ENCODE measurements at places on chromosomes 4 and X.

DNA sequence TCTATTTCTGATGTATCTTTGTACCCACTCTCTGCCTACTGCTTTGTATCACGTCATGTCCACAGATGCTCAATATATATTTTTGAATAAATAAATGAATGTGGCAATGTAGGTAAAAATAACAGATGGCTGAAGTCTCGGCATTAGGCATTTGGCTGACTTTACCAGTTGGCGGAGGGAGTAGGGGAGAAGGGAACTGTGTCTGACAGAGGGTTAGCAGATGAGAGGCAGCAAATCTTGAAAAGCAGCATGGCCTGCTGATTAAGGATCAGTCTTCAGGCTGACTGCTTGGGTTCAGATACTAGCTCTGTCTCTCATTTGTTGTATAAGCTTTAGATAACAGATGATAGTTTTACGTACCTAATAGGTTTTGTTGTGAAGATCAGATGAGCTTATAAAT, 31.9 kb upstream of the RASGEF1B start:
- no peak for DNase-seq

GRCh38 chrX:18885328-18886004, 98.4 kb downstream of the PHKA2 start:
- no peak for DNase-seq

GRCh38 chr4:25406081-25406692, 29.1 kb downstream of the ANAPC4 start:
- no peak for DNase-seq

- DNase-seq, result no peak
Observed at GRCh38 chr4:177444911-177445736, 2.9 kb upstream of the AGA start.

- no peak for DNase-seq
Observed at GRCh38 chr4:83221897-83222441, 62.6 kb downstream of the COQ2 start.

DNA sequence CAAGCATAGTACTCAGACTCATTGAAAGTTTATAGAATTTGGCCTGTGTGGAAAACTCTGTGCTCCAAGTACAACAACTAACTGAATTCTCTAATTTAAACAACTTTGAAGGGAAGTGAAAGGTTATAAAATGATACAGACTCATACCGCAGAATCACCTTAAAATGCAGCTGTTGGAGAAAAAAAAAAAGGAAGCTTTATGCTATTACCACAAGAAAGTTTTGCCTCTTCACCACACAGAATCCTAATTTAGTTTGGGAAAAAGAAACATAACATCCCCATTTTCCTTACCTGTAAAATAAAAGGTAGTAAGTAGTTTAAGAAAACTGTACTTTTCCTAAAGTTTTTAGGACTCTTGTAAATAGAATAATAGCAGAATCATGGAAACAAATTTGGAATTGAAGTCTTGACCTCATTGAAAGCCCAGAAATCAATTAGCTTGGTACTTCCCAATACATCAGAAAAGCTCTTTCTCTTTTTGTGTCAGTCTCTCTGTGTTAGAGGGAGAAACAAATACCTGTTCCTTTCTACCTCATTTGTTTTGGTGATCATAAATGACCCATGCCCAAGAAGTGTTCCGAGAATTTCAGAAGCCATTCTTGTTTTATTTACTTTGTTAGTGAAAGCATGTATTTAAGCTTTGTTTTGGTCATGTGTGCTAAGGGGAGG, 78.8 kb downstream of the NFKB1 start:
- DNase-seq, result no peak

GRCh38 chr4:14583331-14583730, 418.9 kb upstream of the CPEB2 start:
- no peak for DNase-seq

DNA sequence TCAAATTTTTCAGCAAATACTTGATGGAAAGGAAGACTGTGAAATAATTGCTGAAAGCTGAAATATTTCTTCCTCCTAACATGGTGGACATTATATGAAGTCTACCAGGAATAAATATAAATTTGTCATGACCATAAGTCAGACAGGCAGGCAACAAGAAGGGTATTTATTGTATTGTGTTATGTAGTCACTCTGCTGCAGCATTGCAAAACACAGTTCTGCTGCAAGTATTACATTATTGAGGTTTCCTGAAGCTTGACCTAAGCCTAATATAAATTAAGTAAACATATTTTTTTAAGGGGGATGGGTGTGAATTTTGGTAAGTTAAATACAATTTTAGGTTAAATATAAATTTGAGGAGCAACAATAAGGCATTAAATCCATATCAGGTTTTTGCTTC, 60.2 kb upstream of the MAOA start:
- no peak for DNase-seq

Data from cortex of kidney (tissue), 1 donor.